IgD-negative memory B cell (primary cell): ENCODE measurements at places on chromosomes 12 and 14. TPM values are rescaled to one million over a fixed set of nuclear protein-coding genes. Genes with fewer than 3 reads are reported as not detected.

TAS2R9 gene
- not detected for polyA plus RNA-seq

SIRT4 gene
- 0.74 TPM for polyA plus RNA-seq

VTI1B gene
- 84.8 TPM for polyA plus RNA-seq

RPS6KA5 gene
- polyA plus RNA-seq: 19.0 TPM

FAM177A1 gene
- polyA plus RNA-seq: 41.1 TPM

TCL1B gene
- not detected for polyA plus RNA-seq

EML5 gene
- polyA plus RNA-seq: 0.61 TPM

PCED1B gene
- polyA plus RNA-seq: 34.0 TPM
